Thyroid gland (tissue), 4 donors: ENCODE measurements at places on chromosomes 3 and 15.

- DNase-seq: no peak
These were observed 996.4 kb upstream of the CFAP20DC start for GRCh38 chr3:60046210-60046609.

DNA sequence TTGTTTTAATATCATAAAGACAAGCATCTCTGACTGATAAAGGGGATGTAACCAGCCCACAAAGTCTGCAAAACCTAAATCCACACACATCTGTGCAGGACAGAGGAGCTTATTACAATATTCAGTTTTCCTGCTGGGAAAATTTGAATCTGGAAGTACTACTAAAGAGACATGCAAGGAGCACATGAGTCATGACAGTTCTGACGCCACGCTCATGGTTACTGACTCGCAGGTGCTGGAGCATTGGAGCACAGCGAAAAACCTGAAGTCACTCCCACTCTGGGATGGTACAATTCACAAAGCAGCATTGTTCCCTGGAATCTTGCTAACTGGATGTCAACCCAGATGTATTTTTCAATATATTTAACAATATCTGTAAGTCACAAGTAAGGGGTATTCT, 7.6 kb upstream of the ISL2 start:
- DNase-seq: no peak

GRCh38 chr3:30662836-30663235, 56.4 kb downstream of the TGFBR2 start:
- DNase-seq: no peak

DNA sequence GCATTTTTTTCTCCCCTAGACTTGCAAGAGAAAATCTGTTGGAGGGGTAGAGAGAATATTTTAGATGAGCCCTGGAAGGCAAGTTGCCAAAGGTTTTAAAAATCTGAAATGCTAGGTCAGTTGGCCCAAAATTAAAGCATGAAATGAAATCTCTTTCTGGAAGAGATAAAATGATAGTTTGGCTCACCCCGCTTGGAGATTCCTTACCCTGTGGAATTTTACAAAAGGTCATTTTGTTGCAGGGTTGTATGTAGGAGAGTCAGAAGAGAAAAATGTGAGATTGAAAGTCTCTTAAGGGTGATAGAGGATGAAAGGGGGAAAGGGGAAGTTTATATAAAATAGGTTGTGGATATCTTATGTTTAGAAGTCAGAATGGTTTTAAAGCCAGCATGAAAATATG, 277.8 kb downstream of the CD47 start:
- DNase-seq: no peak

DNA sequence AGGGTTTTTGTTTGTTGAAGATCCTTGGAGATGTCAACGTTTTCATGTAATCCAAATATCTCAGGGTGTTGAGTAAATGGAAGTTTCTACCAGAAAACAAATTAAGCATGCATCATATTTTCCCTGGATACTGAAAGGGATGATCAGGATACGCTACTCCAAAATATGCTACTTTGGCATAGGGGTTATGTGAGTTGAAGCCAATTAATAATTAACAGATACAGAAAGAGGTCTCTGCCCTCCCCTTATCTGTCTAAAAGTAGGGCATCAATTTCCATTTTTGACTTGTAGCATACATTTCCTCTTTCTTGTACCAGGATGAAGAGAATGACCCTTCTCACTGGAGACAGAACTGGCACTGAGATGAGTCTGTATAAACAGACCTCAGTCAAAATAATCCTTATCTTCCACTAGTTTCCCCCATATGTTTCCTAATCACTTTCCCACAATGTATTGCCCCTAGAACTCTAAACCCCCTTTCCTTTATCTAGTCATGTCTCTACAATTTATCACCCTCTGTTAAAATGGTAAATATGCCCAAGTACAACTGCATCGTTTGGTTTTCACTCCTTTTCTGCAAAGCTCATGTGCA, 17.4 kb upstream of the ASB14 start:
- no peak for DNase-seq

GRCh38 chr15:58967479-58967878, 20.0 kb upstream of the RNF111 start:
- no peak for DNase-seq

- DNase-seq: no peak
These were observed 7.4 kb downstream of the ZXDC start for GRCh38 chr3:126468028-126468891.

DNA sequence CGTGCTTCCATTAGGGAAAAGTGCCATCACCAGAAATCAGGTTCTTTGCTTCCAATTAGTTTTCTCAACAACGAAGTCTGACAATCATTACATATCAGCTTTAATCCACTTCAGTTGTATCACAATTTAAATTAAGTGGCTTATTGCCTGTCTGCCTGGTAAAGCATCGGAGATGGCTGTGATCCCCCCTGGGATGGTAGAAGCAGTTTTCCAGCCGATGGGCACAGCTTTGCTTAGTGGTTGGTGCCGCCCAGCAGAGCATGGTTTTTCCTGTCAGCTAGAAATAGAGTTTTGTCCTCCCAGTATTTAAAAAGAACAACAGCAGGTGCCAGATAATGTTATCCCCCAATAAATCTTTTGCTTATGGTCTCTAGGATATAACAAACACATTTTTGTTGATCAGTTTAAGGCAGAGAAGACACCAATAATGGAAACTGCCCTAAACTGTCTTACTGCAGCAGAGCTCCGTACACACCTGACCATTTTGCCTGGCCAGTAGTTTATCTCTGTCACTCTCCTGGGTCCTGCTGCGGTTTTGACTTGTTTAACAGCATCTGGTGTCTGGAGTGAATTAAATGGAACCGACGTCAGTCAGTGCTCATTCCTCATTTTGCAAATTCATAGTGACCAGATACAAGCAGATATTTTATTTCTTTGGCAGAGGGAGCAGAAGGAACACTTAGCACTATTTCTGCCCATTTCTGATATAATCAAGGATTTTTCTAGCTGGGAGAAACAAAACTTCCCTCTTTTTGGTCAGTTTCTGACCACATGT, 79.1 kb downstream of the SLC49A4 start:
- DNase-seq: no peak

DNA sequence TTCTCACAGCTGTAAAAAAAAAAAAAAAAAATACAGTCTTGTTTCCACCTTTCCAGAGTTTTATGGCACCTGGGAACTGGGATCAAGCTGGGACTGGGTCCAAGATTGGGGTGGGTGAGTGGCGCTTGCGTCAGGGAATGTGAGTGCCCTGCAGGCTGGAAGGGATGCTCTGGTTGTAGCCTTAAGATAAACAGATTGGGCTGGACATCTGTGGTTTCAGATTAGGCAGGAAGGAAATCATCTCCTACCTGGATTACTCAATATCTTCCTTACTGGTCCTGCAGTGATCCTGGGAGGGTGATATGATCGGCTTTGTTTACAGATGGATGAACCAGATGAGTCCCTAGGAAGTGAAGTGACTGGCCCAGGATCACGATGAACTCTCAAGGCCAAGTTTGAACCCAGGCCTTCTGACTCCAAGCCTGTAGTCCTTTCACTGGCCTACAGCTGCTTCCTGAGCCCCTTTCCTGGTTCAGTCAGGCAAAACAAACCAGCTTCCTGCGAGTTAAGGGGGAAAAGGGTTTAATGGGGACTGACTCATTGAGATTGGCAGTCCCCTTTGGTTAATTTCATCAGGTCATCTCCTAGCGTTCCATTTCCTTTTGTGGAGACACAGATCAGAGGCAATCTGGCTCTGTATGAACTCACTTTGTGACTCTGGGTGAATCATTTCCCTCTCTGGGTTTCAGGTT, 179.8 kb downstream of the THSD4 start:
- peak; percentile 16 for DNase-seq

- DNase-seq: no peak
These were observed 129.7 kb upstream of the UBE2E1 start for GRCh38 chr3:23676093-23676492.

GRCh38 chr3:148175214-148175613, 522.5 kb upstream of the AGTR1 start:
- DNase-seq: no peak

GRCh38 chr15:87354661-87355410, 901.7 kb downstream of the NTRK3 start:
- no peak for DNase-seq

DNA sequence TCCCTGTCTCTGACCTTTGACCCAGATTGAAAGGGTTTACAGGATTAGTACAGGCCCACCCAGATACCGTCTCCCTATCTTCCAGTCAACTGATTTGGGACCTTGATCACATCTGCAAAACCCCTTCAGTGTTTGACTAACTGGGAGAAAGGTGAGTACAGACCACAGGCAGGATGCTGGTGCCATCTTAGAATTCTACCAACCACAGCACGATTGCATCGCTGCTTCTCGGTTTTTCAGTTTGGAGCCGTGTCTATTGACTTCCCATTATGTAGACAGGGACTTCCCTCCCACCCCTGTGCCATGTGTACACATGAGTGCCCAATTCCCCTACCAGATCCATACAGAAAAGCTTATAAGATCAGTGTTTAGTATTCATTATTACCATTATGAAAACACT, 6.6 kb upstream of the KLF13 start:
- no peak for DNase-seq

- DNase-seq: peak; percentile 11
These were observed 262.0 kb upstream of the RARB start for GRCh38 chr3:25166016-25166415.

- DNase-seq: no peak
These were observed 190.5 kb upstream of the CMC1 start for GRCh38 chr3:28050885-28051284.

DNA sequence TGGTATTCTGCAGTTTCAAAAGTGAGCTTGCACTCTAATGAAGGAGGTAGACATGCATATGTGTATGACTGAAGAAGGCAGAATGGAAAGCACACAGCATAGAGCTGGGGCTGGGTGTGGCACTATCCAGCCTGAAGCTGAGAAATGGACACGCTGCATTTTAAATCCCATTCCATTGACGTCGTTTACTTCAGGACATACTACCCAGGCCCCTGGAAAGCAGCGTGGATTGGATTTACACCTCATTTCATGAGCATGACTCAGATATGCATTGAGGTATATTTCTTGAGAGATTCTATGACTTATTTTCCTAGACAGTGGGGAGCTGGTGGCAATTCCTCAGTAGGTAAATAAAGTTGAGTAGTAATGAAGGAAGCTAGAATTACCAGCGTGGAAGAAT, 101.4 kb downstream of the ABI3BP start:
- DNase-seq: no peak

- DNase-seq: no peak
These were observed 127.5 kb downstream of the RPLP1 start for GRCh38 chr15:69579950-69580618.

DNA sequence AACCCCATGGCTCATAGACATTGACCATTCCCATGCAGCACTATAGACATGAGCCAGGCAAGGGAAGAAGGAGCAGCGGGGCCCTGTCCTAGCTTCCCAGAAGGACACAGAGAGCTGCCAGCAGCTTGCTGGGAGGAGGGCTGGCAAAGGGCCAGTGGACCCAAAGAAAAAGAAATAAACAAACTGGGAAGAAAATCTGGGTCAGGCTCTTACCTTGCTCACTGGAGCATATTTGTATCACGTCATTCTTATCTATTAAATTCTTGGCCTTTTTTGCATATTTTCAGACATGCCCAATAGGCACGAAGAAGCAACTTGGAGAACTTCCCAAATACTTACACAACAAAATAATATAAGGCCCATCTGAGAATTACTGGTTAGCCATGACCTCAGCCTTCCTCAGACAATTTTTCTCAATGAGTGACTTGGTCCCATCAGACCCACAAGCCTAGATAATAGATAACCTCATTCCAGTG, 28.4 kb downstream of the RASGRP1 start:
- DNase-seq: peak; percentile 73

GRCh38 chr3:31354373-31354772, 178.4 kb upstream of the STT3B start:
- DNase-seq: no peak

DNA sequence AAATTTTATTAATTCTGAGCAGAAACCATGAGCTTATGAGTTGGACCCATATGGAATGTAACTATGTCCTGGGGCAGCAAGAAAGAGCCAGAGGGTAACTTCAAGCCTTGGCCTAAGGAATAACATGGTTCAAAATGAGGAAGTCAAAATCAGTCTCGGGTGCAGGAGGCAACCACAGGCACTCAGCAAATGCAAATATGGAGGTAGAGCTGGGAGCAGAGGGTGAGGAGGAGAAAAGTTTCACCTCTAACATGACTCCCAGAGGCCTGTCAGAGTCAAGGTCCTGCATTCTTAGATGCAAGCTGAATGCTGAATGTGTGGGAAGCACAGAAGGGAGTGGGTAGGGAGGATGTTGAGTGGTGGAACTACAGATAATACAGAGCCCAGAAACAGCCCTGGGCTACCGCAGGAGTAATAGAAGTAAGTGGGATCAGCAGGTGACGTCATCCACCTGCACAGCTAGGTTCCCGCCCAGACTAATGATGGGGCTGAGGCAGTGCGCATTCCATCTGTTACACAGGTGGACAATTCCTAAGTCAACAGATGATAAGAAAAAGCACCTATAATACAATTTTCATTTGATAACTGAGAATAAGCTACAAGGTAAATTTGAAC, 279.8 kb upstream of the ARRDC4 start:
- DNase-seq: no peak

GRCh38 chr3:149090907-149091306, 4.6 kb upstream of the HLTF start:
- no peak for DNase-seq

- DNase-seq: no peak
These were observed 252.4 kb upstream of the C2CD4B start for GRCh38 chr15:62417439-62417838.

- no peak for DNase-seq
These were observed 404.8 kb downstream of the GRM7 start for GRCh38 chr3:7265736-7266135.

DNA sequence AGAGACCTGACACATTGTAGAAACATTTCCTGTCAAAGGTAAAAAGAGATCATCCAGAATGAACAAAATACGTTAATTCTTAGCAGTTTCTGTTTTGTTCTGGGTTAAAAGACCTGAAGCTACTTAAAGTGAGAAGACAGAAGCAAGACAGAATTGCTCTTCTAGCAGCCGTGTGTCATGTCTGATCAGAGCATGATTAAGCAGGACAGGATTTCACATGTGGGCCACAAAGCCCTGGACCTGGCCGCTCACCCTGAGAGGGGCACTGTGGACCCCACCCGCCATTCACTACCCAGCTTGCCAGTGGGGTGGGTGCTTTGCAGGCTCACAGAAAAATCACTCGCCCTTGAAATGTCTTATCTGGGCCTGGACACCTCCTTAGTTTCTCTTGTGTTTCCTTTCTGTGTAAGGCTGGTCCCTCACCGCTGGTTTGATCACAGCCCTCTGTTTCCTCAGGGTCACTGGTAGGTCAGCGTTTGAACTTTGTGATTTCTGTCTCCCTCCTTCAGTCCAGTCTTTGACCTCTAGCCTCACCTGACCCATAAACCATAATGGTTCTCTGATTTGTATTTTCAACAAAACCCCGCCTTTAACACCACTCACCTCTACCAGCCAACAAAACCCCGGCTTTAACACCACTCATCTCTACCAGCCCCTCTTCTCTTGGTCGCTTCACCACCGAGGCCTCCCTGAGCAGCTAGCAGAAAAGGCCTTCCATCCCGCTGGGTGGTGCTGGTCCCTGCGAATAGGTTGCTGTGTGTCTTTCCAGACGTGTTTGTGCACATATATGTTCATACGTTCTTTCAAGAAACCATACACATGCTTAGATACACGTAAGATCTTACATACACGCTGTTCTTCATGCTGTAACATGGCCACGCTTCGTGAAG, 185.0 kb downstream of the OR4M2 start:
- DNase-seq: no peak
